ENCODE measurements at places on chromosomes 1 and 21.

GRCh38 chr1:74731399-74732052, 1.3 kb downstream of the CRYZ start:
- no peak for DNase-seq

DNA sequence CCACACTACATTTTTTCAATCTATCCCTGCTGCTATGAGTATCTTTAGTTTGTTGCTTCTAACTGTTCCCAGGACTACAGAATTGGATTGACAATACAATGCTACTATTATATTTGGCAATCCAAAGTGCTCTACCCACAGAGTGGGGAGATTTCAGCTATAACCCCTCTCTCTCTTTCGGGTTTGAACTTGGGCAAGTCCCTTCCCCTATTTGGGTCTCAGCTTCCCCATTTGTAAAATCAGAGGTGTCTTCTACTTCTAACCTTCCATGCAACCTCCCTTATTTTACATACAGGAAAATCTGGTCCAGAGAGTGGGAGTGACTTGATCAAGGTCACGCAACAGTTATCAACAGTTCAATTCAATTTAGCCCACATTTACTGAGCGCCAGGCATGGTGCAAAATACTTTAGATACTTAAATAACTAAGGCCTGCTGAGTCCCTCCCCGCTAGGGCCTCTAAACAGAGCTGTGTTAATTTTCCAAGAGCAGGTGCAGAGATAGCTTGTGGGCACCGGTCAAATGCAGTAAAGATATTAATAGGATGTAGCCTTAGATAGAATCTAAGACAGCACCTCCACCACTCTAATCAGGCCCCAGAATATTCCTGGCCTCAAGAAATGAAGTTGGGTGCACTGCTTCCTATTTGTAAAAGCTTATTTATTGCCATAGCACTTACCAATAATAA, 9.4 kb upstream of the GPX7 start:
- DNase-seq = no peak

DNA sequence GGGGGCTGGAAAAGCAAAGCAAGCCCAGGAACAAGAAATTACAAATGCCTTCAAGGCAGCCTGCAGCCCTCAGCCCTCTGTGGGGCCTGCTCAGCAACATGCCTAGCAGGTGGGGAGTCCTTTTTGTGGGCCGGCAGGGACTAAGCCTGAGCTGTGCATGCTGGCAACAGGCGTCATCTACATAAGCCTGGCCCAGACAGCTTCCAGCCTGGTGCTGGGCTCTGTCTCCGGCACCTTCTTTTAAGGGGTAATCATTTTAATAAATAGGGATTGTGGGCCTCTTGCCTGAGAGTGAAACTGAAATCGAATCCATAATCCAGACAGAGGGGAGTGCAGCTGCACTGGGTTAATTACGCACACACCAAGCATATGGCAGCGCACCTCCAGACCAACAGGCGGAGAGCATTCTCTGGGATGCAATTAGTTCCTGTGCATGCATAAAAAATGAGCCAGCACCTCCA, 96.6 kb downstream of the DDX20 start:
- DNase-seq = no peak

DNA sequence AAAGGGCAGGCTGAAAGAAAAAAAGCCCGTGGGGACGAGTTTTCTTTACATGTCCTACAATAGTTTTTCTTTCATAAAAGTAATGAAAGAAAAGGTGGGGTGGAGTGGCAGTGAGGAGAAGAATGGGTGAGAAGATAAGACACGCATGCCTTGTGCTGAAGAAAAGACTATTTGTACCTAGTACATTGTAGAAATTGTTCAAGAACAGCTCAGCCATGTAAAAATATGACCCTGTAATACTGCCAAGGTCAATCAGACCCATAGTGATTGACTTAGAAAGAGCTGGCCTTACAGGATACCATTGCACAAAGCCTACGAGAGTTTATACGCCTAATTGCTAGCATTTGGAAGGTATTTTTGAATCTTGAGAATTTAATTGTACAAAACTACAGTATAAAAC, 126.0 kb upstream of the NRIP1 start:
- no peak for DNase-seq

DNA sequence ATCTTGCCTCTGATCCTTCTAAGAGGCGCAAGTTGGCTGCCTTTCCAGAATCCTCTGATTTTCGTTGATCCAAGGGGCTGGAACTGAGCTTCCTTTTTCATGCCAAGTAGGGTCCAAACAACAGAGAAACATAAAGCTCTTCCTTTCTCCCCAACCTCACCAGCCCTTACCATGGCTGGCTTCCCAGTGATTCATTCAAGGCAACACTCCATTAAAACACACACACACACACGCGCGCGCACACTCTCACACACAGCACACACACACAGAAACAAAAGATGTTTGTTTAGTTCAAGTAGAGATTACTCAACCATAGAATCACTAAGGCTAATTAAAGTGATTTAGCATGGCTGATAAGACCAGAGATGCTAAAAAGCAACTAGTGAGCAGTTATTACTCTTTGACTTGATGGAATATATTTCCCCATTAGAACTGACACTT, 13.0 kb upstream of the GUCA2A start:
- no peak for DNase-seq

DNA sequence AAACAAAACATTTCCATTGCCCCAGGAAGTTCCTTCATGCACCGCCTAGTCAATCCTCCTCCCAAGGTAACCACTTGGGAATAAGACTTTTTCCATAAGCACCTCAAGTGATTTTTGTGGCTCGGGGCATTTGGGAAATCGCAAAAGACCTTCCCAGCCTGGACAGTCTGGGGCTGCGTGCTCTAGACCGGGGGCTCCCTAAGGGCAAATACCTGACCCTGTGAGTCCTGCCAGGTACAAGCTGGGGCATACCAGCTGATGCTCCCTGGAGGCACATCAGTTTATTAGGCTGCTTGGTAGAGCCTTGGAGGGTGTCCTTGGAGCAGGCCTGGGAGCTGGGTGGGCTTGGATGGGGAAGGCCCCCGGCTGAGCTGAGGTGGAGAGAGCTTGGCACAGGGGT, 34.4 kb downstream of the ALPL start:
- no peak for DNase-seq

- DNase-seq = no peak
Observed at GRCh38 chr1:152111515-152111968, 3.7 kb downstream of the TCHH start.

GRCh38 chr1:95146637-95147036, 29.5 kb downstream of the TLCD4 start:
- DNase-seq = no peak

DNA sequence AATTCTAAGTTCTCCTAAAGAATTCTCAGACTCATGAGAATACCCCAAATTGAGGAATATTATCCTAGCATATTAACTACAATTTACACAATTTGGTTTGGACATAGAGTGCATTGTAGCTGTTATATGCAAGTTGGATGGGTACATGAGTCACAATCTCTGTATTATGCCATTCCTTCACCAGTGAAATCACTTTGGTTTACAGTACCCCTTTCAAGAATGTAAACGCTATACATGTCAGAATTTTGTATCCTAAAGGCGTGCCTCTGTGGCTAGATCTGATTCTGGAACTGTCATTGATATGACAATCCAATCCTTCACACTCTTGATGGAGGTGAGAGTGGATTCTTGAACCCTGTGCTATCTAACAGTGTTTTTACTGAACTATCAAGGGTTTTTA, 6.7 kb upstream of the IL10RB start:
- DNase-seq = no peak

GRCh38 chr1:90970208-90970607, 51.6 kb downstream of the ZNF644 start:
- no peak for DNase-seq

GRCh38 chr1:236084386-236084730, 19.5 kb upstream of the NID1 start:
- no peak for DNase-seq

GRCh38 chr1:157178490-157178889, 40.3 kb upstream of the ETV3 start:
- DNase-seq = no peak

DNA sequence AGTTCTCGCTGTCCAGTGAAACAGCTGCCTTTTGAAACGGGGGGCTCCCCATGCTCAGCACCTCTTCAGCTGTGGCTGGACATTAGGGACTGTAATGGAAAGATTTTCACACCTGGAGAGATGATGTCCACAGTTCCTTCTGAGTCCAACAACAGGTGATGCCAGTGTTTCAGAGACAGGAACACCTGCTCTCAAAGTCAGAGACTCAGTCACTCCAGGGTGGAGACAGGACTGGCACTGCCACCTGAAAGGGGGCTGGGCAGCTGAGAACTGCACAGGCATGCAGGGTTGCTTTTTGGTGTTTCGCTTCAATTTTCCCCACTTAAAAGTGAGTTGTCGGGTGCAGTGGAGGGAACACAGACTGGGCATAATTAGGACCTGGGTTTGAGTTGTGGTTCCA, 124.8 kb downstream of the GALNT2 start:
- DNase-seq = no peak

DNA sequence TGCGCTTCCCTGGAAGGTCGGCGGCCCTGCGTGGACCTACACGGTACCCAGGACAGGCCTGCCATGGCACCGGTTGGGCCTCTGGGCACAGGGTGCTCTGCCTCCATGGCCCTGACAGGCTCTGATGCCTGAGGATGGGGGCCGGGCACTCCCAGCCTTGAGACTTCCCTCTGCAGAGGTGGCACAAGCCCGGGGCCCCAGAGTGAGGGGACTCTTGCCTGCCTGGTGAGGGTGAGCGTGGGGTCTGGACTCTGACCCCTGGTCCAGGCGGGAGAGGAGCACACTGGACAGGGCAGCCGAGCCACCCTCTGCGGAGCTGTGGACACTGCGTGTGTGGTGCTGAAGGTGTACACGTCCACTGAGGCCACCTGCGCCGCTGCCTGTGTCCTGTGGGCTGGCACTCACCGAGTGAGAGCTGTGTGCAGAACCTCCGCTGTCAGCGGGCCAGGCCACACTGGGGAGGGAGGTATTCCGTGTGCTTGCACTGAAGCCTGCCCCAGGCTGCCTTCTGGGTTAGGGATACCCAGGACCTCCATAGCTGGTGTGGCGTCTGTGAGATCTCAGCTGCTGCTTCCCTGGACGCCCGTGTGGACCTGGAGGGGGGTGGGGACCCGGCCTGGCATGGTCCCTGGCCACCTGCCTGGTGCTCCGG, 10.4 kb downstream of the SKI start:
- DNase-seq = no peak

- DNase-seq = no peak
Observed at GRCh38 chr21:43716376-43717165, 2.4 kb upstream of the PDXK start.

- no peak for DNase-seq
Observed at GRCh38 chr1:114010433-114011184, 31.3 kb downstream of the OLFML3 start.

DNA sequence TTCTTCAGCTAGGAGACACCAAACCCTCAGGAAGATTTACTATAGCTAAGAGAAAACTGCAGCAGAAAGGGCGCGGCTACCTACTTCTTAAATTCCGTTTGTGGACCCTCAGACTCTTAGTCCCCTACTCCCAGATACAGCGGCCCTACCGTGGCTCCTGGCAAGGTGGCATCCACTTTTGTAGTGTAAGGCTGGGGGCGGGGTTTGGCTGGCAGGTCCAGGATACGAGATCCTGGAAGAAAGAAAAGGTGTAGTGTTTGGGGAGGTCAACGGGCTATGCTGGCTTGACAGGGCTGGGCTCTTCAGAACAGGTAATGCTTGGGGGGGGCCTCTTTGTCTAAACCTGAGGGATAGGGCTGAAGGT, 280 bp downstream of the CREB3L4 start:
- DNase-seq = no peak

- DNase-seq = no peak
Observed at GRCh38 chr1:78377356-78377928, 113.3 kb upstream of the PTGFR start.

GRCh38 chr1:1342061-1342562, 7.1 kb downstream of the DVL1 start:
- DNase-seq = no peak

- no peak for DNase-seq
Observed at GRCh38 chr1:107626073-107626796, 338.7 kb downstream of the VAV3 start.

- DNase-seq = no peak
Observed at GRCh38 chr1:200240656-200241055, 169.2 kb downstream of the ZNF281 start.

DNA sequence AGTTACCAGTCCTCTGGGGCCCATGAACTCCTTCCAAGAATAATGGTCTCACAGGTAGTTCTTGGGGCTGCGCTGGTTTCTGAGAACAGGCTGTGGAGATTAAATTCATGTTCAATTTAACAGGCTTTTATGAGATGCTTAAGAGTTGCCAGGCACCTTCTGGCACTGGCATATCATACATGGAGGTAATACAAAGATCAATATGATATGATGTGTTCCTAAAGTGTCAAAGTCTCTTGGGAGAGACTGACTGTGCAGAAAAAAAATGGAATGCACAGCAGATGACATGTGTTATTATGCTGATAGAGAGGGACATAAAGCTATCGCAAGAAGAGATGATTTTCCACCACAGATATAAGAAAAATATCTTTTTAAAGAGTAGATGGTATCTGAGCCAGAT, 6.8 kb downstream of the CYP2J2 start:
- no peak for DNase-seq

DNA sequence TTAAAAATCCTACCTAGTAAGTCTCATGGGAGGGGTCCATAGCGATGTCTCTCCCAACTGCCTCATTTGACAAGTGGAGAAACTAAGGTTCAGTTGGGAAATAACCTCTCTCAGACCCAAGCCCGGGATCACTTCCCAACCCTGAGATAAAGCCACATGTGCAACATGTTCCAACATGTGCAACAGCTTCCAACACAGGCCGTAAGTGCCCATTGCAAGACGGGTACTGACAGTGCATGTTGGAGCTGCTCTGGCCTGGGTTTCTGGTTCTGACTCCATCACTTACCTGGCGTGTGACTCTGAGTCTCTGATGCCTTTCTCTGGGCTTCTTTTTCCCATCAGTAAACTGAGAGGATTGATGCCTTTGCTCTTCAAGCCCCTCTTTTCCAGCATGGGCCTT, 38.0 kb upstream of the FOXO6 start:
- DNase-seq = no peak

- DNase-seq = peak; percentile 25
Observed at GRCh38 chr1:28602536-28603439, 10.7 kb downstream of the RAB42 start.

DNA sequence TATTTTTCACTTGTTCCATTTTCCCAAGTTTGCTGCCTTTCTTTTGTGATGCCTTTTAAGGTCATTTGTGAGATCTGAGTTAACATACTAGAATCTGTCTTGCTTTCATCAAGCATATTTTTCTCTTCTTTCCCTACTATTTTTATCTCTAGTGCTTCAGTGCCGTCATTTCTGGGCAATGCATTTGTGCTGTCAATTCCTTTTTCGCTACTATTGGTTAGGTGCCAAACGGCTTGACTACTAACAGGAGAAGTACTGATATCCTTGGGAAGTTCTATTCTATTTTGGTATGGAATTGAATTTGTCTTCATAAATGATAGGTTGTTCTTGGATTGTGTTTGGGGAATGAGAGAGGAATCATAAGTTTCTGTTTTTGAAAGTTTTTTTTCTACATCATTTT, 42.2 kb downstream of the LRRC53 start:
- DNase-seq = no peak

- no peak for DNase-seq
Observed at GRCh38 chr1:1051127-1051810, 22.8 kb downstream of the RNF223 start.

GRCh38 chr1:168319691-168320090, 39.0 kb downstream of the TBX19 start:
- DNase-seq = no peak
